Smooth muscle cell of the pulmonary artery (primary cell): ENCODE measurements at places on chromosomes 7 and 10. TPM values are rescaled to one million over a fixed set of nuclear protein-coding genes. Genes with fewer than 3 reads are reported as not detected.

Gene SPDYE5
- total RNA-seq, result not detected in 2 replicates

Gene SLC29A4
- total RNA-seq, result 6.0 and 6.5 TPM in 2 replicates

Gene NXPH1
- not detected in 2 replicates for total RNA-seq

Gene MMP21
- total RNA-seq, result 0.13 TPM in 1 of 2 replicates, not detected in the other

Gene KCNIP2
- 1.5 and 1.8 TPM in 2 replicates for total RNA-seq

Gene MSS51
- 2.1 and 2.2 TPM in 2 replicates for total RNA-seq

Gene CYP26C1
- 0.07 and 0.10 TPM in 2 replicates for total RNA-seq

Gene HTR5A
- not detected in 2 replicates for total RNA-seq
